ENCODE measurements at places on chromosomes 6 and 20.

DNA sequence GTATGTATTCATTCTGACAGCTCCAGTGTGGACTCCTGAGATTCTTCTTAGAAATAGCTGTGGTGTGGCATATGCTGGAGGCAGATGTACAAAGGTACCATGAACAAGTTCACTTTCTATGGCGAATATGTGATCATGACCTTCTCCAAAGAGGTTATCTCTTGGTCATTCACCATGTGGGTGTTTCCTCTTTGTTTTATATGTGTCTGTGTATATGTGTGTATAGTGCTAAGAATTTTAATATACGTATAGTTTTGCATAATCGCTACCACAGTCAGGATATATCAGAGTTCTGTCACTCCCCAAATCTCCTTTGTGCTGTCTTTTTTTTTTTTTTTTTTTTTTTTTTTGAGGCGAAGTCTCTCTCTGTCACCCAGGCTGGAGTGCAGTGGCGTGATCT, 47.1 kb downstream of the PHACTR2 start:
- DNase-seq: no peak

GRCh38 chr6:36682328-36683144, 4.0 kb downstream of the CDKN1A start:
- peak; percentile 89 for DNase-seq

GRCh38 chr6:5680095-5680494, 326.6 kb downstream of the NRN1 start:
- no peak for DNase-seq

GRCh38 chr6:45900808-45901752, 114.6 kb downstream of the CLIC5 start:
- DNase-seq: no peak

DNA sequence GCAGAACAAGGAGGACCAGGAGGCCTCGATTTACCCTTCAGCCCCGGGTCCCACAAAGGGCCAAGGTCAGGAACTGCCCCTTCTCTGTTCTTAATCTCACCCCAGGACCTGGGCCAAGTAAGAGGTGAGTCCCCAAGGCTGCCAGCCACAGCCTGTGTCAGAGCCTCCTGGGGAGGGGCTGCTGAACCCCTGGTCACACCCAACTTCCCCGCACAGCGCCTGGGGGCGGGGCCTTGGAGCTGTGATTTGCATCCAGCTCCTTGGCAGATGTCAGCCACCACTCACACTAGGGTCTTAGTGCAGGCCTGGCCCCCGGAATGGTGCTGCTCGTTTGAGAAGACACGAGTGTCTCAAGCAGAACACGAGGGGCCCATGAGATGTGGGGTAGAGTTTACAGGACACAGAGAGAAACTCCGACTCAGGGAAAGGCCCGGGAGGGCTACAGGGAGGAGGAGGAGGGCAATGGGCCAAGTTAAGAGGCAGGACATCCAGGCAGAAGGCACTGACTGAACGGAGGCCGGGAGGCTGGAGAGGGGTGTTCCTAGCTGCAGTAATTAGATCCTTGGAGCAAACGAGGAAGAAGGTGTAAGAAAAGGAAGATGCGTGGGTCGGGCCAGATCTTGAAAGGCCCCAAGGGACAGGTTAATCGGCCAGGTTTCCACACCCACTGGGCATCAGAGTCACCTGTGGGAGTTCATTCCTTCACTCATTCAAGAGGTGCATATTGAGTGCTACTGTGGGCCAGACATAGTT, 26.9 kb downstream of the ZBP1 start:
- no peak for DNase-seq

DNA sequence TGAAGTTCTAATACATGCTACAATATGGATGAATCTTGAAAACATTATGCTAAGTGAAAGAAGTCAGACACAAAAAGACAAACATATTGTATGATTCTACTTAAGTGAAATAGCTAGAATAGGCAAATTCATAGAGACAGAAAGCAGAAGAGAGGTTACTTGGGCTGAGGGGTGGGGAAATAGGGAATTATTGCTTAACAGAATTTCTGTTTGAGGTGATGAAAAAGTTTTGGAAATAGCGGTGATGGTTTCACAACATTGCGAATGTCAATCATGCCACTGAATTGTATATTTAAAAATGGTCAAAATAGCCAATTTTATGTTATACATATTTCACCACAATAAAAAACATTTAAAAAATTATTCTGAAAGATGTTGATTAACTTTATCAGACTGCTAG, 6.1 kb downstream of the SLC26A8 start:
- DNase-seq: no peak

- no peak for DNase-seq
Measured at GRCh38 chr6:89542866-89543265, 95.7 kb downstream of the LYRM2 start.

DNA sequence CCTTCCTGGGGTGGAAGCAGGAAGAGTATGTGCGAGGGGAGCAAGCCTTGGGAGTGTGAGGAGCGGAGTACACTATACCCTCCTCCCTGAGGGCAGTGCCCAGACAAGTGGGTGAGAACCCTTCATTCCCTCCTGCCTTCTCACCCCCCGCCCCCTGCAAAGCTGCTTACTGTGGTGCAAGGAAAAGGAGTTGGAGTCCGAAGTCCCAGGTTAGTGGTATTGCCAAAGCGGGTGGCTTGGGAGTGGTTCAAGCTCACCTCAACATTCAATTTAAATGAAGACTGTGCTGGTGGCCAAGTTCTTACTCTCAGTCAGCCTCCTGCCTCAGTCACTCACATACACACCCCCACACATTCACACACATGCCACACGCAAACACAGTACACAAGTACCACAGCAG, 74.7 kb upstream of the PRDM1 start:
- DNase-seq: no peak

GRCh38 chr6:111207141-111207858, 120.0 kb downstream of the SLC16A10 start:
- DNase-seq: no peak

GRCh38 chr20:47137231-47137870, 219.1 kb downstream of the ZMYND8 start:
- DNase-seq: no peak

DNA sequence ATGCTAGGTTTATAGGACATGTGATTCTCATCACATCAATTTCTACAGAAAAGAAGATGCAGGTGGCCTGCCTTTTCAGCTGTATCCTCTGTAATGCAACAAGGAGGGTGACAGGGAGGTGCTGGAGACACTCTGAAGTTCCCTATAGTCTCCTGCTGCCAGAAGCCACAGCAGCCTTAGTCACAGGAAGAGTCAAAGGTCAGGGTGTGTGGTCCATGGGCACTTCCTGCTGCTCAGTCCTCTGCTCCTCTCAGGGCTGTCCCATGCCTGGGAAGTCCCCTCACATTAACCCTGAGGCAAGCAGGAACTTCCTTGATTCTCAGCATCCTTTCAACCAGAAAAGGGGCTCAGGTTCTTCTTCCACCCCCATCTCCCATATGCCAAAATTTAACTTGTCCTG, 144.8 kb upstream of the FOXA2 start:
- DNase-seq: no peak

DNA sequence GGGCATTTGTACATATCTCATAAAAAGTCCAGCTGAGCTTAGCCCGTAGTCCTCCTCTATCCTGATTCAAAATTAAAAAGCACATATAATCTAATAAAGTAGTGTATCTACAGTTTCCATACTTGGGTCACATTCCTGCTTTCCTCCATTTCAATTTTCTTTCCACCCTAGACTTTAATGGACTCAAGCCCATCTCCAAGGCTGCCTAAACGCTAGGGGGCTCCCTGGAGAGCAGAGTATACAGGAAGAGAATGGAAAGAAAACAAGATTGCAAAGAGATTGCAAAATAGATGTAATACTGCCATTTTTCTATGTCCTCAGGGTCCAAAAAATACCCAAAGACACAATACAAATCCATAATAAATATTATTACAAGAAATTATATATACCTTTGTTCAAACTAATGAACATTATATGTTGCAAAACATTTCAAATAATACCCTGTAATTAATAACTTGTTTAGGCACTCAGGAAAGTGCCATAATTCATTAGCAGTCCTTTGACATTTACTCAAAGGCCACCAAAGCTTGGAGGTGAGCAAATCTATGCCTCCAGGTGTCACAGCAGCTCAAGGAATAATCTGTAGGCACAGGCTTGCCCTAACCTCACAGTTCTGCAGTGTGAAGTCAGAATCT, 2.4 kb upstream of the MCM3 start:
- DNase-seq: peak; percentile 70

DNA sequence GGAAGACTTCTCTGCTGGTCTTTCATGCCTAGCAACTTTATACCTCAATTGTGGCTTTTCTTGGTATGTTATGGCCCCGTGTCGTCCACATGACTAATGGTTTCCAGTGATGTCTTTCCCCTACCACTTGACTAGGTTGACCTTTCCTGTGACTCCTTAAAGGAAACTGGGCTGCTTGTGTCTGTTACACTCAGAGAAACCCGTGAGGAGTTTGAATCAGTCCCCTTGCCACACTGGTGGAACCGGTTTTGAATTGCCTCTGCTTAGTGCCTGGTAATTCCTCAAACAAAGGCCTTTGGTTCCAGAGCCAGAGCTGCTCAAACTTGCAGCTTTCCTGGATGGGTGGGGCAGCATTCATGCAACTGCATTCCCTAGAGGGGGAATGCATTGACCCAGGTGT, 21.9 kb downstream of the ECT2L start:
- no peak for DNase-seq

DNA sequence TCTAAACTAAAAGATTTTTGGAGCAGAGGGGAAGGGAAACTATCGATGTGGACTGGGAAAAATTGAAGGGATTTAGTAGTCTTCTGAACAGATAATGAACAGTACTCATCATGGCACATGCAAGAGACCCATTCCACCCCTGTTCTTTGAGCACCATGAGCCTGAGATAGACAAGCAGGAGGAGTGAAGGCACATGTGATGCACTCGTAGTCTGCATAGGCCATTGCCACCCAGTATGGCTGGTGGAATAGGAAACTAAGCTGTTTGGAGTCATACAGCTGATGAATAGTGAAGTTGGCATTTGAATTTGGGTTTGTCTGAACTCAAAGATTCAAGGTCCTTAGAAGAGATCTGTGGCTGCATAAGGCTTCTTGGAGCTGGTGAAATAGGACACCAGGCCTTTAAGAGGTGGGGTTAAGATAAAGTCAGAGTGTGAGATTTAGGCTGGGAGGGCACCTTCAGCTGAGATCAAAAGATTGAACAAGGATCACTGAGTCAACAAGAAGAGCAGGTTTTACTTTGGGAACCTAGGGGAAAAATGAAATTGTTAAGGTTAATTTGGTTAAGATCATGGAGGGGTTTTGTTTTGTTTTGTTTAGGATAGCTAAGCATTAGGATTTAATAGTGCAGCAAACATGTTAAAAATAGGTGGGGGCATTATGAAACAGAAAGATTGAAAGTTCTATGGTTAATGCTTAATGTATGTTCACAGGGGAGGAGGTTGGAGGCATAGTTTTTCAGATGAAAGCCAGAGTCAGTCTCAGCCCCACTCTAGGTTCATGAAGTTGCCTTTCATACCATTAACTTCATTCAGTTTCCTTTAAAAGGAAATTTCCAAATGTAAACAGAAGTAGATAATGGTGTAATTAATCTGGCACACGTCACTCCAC, 148.8 kb downstream of the ARID1B start:
- no peak for DNase-seq

DNA sequence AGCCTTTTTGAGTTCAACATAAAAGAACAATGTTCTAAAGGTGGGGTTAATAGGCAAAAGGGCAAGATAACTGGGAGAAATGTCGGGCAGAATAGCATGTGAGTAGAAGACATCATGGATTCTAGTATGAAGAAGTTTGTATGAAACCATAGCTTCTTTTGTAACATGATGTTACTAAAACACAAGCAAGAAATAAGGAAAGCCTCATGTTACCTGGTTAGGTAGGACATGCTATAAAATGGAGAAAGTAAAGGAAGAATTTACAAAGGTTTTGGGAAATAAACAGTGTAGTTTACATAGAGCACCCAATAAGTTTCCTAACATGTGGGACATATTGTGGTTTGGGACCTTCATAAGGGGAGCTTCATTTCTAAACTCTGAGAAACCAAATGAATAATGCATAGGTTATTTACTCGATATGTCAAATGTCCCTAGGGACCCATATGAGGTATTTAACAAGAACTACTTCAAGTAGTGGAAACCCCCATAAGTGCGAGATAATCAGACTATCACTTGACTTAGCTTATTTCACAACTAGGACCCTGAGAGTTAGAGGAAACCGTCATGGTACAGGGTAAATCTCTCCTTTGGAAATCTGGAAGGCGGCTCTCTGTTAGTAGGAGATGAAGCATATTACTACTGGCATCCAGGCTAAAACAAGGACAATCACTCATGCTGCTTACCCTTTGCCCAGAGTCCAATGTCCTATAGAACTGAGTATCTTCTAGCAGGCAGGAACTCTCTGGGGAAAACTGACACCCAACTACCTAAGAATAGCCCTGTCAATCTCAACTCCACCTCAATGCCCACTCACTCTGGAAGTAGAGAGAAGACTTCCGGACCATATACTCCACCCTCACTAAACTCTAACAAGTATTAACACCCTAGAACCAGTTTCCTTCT, 57.5 kb downstream of the ILRUN start:
- DNase-seq: no peak

- peak; percentile 44 for DNase-seq
Measured at GRCh38 chr6:113936093-113936934, 34.6 kb downstream of the HDAC2 start.

DNA sequence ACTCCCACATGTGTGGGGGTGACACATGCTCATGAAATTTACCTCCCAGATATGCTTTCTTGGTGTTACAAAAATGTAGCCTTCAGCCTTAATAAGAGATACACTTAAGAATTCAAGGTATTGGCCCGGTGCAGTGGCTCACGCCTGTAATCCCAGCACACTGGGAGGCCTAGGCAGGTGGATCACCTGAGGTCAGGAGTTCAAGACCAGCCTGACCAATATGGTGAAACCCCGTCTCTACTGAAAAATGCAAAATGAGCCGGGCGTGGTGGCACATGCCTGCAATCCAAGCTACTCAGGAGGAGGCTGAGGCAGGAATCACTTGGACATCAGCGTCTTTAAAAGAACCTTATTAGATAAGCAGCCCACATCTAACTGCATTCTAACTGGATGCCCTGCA, 614.3 kb upstream of the CDH4 start:
- DNase-seq: no peak

DNA sequence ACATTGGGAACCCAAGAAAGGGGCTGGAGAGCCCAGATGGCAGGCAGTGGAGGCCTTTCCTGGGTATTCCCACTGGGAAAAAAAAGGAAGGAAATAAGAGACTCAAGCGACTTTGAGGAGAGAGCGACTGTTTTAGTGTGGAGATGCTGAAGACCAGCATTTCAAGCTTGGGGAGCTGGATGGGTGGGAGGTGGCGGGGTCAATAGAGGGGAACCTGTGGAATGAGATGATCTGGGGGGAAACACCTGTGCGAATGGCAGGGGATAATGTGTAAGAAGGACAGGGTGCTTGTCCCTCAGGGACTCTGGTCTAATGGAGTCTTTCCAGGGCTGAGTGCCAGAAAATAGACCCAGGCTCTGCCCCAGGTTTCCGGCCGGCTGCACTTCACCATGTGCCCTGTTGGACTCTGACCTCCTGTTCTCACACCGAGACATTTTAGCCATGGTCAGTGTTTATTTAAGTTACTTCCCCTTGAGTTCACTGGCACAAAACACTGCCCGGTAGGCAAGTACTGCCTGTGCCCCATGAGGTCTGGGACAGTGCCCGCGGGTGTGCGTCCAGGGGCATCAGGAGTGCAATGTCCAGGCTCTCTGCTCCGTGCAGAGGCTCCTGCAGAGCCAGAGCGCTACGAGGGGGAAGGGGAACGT, 50.4 kb upstream of the NKX2-2 start:
- DNase-seq: no peak
